ENCODE measurements at places on chromosomes 4 and X. TPM values are rescaled to one million over a fixed set of nuclear protein-coding genes. Genes with fewer than 3 reads are reported as not detected.

Gene MAGEA4
- not detected for total RNA-seq

Gene TMEM271
- total RNA-seq, result not detected

Gene GPRIN3
- under 0.01 TPM for total RNA-seq

Gene PABPC1L2A
- not detected for total RNA-seq

Gene SSX3
- not detected for total RNA-seq

Data from tracheal epithelial cell (primary cell).